ENCODE measurements at places on chromosomes 5 and 9.
A peak's percentile ranks its signal among the peaks of the same experiment; 100 is the strongest.

DNA sequence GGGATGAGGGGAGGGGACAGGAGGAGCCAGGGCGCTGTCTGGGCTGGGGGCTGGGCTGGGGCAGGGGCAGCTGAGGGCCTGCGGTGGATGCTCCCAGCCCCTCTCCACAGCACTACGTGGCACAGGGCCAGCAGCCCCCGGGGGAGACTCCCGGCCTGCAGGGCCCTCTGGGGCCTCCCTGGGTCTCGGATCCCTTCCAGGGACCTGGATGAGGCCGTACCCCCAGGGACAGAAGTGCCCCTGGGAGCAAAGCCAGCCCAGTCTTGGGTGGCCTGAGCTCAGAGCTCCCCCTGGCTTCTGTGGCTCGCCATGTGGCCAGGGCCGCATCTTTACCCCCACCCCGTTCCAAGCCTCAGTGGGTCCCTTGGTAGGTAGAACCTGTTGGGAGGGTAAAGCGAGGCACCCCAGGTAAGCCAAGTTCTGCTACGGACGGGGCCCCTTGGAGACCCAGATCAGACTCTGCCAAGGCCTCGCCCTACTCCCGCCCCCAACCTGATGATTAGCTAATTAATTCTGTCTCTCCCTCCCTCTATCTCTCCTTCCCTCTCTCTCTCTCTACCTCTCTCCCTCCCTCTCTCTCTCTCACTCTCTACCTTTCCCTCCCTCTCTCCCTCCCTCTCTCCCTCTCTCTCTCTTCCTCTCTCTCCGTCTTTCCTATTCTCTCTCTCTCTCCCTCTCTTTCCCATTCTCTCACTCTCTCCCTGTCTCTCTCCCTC lies 24.3 kb downstream of the KCNT1 start:
- no peak for DNase-seq

DNA sequence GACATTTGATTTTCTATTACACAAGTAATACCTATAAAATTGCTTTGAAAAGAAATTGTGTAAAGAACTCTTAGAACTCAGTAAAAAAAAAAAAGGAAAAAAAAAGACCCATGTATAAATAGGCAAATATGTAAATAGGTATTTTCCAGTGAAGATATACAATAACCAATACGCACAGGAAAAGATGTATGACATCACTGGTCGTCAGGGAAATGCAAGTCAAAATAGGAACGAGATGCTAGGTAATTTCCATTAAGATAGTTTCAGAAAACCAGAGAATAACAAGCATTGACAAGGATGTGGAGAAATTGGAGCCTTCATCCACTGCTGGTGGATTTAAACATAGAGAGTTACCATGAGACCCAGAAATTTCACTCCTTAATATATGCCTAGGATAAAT lies 708.8 kb downstream of the MTRR start:
- DNase-seq, result no peak

- no peak for DNase-seq
Measured at GRCh38 chr5:19608444-19609002, 379.5 kb downstream of the CDH18 start.

GRCh38 chr5:98593418-98593817 lies 180.0 kb upstream of the RGMB start:
- DNase-seq, result no peak

DNA sequence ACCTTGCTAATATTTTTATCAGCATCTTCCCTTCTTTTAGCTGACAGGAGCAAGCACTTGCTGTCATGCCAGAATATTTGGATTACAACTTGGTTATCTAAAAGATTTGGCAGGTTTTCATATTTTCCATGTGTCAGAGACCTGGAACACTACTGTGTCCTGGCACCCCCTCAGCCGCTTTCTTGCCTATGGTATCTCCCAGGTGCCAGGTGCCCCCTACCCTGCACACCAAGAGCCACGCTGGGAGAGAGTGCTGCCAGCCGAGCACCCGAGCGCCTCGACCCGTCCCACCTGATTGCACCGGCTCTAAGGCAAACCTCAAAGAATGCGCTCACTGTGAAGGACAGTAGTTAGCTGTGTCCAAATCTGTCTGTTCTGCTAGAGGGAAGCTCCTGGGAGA lies 84.8 kb downstream of the GTF3C4 start:
- no peak for DNase-seq

DNA sequence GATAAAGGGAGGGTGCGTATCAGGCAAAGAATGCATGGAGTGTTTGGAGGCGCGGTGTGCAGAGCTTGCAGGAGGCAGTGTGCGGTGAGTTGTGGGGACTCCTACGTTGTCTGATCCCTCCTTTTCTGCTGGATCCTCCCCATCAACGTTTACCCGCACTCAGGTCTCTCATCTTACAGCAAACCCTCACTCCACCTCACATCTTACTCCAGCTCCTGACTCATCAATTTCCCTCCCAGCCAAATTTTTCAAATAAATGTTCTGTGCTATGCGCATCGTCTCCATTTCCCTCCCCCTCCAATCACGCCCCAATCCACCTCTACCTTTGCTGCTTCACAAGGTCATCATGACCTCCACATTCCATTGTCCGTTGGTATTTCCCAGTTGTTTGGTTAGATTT lies 138.9 kb upstream of the KLF4 start:
- DNase-seq, result no peak

DNA sequence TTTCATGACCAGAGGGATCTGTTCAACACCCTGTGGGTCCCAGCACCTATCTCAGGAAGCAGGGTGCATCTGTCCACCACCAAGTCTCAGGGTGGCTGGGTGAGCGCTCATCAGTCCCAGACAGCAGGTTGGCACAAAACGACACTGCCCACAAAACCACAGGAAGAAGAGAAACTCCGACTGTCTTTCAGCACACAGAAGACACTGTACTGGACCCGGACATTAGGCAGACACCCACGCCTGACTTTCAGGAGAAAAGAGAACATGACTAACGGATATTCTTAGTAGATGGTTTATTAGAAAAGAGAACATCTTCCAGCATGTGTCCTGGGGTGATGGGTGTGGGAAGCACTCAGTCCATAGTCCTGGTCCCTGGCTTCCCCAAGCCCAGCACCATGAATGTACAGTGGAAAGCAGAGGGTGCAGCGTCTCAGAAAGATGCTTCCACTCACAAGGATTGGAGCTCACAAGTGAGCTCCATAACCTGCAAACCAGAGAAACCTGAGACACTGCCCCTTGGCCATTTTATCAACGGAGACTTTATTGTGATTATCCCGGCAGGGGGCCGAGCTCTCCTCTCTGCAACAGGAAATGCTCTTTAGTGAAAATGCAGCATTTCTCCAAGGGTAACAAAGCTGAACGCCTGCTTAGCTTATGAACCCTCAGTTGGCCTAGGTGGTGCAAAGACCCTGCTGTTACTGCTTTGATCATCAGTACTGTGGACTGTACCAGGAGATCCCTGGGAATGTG lies 35.8 kb upstream of the LCP2 start:
- DNase-seq, result peak; percentile 71

GRCh38 chr5:14893381-14893780 lies 21.8 kb upstream of the ANKH start:
- DNase-seq, result no peak

DNA sequence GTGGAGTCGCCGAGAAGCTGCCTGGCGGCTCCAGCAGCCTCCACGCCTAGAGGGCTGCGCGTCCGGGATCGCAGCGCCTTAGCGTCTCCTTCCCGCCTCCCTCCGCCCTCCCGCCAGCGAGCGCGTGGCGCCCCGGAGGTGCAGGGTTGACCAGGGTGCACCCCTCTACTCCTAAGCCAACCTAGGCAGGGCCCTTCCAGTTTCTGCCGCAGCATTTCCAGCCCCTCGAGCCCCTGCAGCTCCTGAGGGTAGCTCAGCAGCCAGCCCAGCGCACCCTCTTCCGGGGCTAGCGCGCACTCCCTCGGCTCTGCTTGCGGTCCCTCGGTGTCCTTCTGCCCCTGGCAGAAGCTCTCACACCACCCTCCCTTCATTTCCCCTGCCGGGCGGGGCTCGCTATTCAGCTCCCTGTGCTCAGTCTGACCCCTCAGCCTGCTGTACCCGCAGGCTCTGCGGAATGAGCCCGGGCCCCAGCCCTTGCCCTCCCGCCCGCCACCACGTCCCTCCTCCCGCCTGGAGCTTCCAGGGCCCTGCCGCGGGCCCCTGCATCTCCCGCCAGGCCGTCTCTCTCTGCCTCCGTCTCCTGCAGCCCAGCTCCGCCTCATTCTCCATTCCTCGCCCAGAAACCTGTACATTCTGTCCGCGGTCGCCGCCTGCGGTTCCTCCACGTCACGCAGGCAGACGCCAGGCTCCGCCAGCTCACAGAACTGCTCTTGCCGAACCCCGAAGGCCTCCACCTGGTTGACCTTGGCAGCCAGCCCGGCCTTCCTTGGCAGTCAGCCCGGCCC lies 61.8 kb downstream of the SPATA31C2 start:
- no peak for DNase-seq

Measured in activated CD4-positive, alpha-beta T cell treated with anti-CD3 and anti-CD28 coated beads, Interleukin-2, amount 50 U/mL, for 4 hours (primary cell).